H1 (cell line): ENCODE measurements at places on chromosomes 5 and 9.

- no peaks in the 10 kb centered on the region for H3K36me3 ChIP-seq
- no peaks in the 10 kb centered on the region for H3K4me1 ChIP-seq
- H3K27me3 ChIP-seq = no peaks in the 10 kb centered on the region
- DNase-seq = no peak
Observed at GRCh38 chr9:13485068-13485596, 205.6 kb upstream of the MPDZ start.

- H3K4me1 ChIP-seq = no peaks in the 10 kb centered on the region
- no peak overlapping the region for H3K4me3 ChIP-seq
- no peaks in the 10 kb centered on the region for H3K27me3 ChIP-seq
- no peak for DNase-seq
Observed at GRCh38 chr9:11103525-11103924, 490.7 kb upstream of the PTPRD start.

DNA sequence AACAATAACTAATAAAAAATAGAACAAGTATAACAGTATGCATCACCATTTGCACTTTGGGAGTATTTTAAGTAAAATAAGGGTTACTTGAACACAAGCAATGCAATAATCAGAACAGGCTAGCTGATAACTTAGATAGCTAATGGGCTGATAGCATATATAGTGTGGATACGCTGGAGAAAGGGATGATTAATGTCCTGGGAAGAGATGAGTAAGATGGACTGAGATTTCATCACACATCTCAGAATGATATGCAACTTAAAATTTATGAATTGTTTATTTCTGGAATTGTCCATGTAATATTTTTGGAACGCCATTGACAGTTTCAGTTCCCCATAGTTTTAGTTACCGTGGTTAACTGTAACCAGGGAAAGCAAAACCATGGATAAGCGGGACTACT, 173.6 kb downstream of the ISL1 start:
- DNase-seq = no peak
- no peaks in the 10 kb centered on the region for H3K4me1 ChIP-seq
- no peak overlapping the region for H3K27ac ChIP-seq
- no peaks in the 10 kb centered on the region for H3K36me3 ChIP-seq
- no peaks in the 10 kb centered on the region for H3K27me3 ChIP-seq
- no peak overlapping the region for H3K4me3 ChIP-seq

GRCh38 chr5:143398053-143398355, 5.5 kb downstream of the NR3C1 start:
- no peak for DNase-seq
- H3K36me3 ChIP-seq = no peaks in the 10 kb centered on the region
- no peaks in the 10 kb centered on the region; the same call in none of the 2 replicates for H3K4me1 ChIP-seq
- no peak overlapping the region for H3K27ac ChIP-seq
- peak overlapping the region; percentile 38 for H3K4me3 ChIP-seq

DNA sequence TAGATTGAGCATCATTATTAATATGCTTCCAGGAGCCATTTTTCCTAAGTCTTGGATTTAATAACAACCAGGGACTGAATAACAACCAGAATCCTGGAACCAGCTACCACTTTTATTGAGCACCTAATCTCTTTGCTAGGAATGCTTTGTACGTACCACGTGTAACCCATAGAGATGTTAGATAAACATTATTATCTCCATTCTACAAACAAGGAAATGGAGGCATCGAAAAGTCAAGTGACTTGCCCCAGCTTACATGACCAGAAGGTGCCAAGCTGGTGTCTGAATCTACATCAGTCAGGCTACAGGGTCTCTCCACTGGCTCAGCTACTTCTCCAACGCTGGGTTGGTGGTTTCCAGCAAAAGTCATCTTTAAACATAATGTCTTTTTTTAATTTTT, 256.1 kb upstream of the ANKRD55 start:
- H3K4me3 ChIP-seq = no peak overlapping the region
- no peaks in the 10 kb centered on the region for H3K36me3 ChIP-seq
- DNase-seq = no peak
- no peaks in the 10 kb centered on the region for H3K27me3 ChIP-seq
- H3K27ac ChIP-seq = no peak overlapping the region

DNA sequence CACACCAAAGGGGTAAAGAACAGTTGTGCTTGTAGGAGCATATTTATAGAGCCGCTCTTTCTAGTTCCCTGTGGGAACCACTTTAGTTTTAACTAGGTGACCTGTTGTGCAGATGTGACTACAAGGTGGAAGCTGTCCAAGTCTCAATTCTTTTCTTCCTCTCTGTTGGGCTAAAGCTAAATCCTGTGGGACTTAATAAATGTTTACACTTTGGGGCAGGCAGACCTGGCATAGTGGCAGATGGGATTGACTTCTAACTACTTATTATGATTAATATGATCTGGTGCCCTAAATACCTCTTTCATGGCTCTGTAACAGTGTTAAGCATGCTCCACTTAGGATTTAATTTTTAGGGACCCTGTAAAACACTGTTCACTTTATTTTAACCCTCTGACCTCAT, 265.3 kb downstream of the KCTD16 start:
- H3K36me3 ChIP-seq = no peaks in the 10 kb centered on the region
- no peak overlapping the region for H3K4me3 ChIP-seq
- no peak overlapping the region for H3K27ac ChIP-seq
- no peaks in the 10 kb centered on the region for H3K4me1 ChIP-seq

DNA sequence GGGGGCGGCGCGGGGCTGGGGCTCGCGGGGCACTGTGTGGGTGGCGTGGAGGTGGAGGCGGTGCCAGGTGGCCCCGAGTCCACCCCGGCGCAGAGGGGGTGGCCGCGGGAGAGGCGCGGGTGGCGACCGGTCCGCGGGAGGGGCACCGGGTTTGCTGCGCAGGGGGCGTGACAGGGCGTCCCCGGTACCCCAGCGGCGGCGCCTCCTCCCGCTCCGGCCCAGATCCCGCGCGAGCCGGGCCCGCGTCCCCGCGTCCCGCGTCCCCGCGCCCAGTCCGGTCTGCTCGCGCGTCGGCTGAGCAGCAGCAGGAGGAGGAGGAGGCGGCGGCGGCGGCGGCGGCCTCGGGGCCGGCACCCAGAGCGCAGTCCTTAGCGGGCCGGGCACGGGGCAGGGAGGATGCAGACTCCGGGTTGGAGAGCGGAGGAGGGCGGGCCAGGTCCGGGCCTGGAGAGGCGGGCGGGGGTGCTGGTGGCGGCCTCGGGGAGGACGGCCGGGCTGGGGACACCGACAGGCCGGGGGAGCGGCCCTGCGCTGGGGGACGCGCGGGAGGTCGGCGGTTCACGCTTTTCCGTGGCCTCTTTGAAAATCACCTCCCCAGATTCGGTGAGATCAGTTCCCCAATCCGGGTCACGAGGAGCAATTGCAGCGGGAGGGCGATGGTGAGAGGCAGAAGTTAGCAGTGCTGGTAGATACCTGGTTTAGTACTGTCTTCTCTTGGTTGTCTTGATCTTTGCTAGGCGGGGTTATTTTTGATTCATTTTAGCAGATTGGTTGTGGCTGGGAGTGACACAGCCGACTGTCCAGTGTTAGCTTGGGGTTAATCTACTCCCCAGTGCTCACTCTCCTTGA, 1.7 kb downstream of the TRIO start:
- no peaks in the 10 kb centered on the region for H3K27me3 ChIP-seq
- peak overlapping the region; percentile 88 for H3K4me3 ChIP-seq
- H3K4me1 ChIP-seq = peaks cover 14% of the 10 kb centered on the region
- no peak for DNase-seq
- H3K27ac ChIP-seq = no peak overlapping the region

- no peaks in the 10 kb centered on the region for H3K36me3 ChIP-seq
- H3K27me3 ChIP-seq = no peaks in the 10 kb centered on the region; the same call in 1 of the 2 replicates
- H3K27ac ChIP-seq = no peak within 1 kb of the TSS
- peaks cover 3% of the 10 kb centered on the region for H3K4me1 ChIP-seq
- peak within 1 kb of the TSS; percentile 80 for H3K4me3 ChIP-seq
Observed at GRCh38 chr5:175657593-175658271, at the start of gene HRH2. Gene HRH2, plus strand, starts transcription at chr5:175658071. Its CDS starts 25,163 bp downstream, at chr5:175683234.
